ENCODE measurements at places on chromosomes 1 and 21. TPM values are rescaled to one million over a fixed set of nuclear protein-coding genes. Genes with fewer than 3 reads are reported as not detected.
A peak's percentile ranks its signal among the peaks of the same experiment; 100 is the strongest.

- peaks cover 14% of the 10 kb centered on the region for H3K27me3 ChIP-seq
- H3K4me3 ChIP-seq: no peak overlapping the region
- DNase-seq: no peak
- H3K36me3 ChIP-seq: no peaks in the 10 kb centered on the region
- no peak overlapping the region for H3K27ac ChIP-seq
Measured at GRCh38 chr21:39029086-39029755, 154.0 kb downstream of the PSMG1 start.

DNA sequence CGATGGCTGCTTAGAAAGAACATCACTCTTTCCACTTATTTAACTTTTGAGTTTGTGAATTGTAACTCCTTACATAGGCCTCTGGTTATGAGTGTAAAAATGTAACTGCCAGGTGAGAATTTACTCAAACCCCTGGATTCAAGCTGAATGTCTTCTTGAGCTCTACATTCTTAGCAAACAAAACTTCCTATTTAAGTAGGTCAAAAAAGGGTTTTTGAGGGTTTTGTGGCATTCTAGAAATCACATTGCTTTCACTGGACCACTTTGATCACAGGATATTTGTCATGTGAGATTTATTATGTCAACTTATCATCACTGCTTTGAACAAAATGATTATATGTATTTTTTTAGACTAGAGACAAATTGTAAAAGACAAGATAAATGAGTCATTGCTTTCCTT lies 5.7 kb downstream of the IL23R start:
- peak; percentile 71 for DNase-seq
- peaks cover 14% of the 10 kb centered on the region for H3K36me3 ChIP-seq
- peak overlapping the region; percentile 97 for H3K27ac ChIP-seq
- H3K4me1 ChIP-seq: peaks cover 51% of the 10 kb centered on the region

DNA sequence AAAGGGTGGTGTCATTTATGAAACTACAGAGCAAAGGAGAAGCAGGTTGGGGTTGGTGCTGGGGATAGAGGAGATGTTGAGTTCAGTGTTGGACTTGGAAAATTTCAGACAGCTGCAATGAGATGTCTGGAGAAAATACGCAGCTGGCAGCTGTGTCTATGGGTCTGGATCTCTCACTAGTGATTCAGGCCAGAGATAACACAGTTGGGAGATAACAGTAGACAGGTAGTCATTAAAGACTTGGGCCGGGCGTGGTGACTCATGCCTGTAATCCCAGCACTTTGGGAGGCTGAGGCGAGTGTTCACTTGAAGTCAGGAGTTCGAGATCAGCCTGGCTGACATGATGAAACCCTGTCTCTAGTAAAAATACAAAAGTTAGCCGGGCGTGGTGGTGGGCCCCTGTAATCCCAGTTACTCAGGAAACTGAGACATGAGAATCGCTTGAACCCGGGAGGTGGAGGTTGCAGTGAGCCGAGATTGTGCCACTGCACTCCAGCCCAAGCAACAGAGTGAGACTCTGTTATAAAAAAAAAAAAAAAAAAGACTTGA lies 2.5 kb upstream of the TFAP2E start:
- H3K27ac ChIP-seq: no peak overlapping the region
- H3K4me1 ChIP-seq: peaks cover 1% of the 10 kb centered on the region
- H3K36me3 ChIP-seq: peaks cover 3% of the 10 kb centered on the region
- DNase-seq: no peak
- H3K27me3 ChIP-seq: peaks cover 29% of the 10 kb centered on the region
- H3K4me3 ChIP-seq: no peak overlapping the region

GRCh38 chr1:5575396-5575940 lies 416.8 kb downstream of the NPHP4 start:
- no peak overlapping the region for H3K27ac ChIP-seq
- peaks cover 5% of the 10 kb centered on the region for H3K4me1 ChIP-seq
- no peak overlapping the region for H3K4me3 ChIP-seq
- H3K27me3 ChIP-seq: peaks cover 5% of the 10 kb centered on the region

DNA sequence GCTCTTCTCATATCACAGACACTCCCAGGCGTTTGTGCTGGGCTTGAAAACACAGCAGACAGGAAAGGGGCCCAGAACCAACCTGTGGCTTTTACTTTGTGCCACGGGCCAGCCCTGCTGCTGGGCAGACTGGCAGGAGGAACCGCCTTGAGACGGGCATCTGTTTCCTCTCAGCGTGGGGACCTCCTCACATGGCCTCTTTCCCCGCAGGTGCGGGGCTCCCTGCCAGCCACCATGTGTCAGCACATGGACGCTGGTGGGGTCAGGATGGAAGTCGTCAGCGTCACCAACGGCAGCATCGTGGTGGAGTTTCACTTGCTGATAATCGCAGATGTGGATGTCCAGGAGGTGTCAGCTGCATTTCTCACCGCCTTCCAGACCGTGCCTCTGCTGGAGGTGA lies 47.8 kb downstream of the UMODL1 start:
- H3K36me3 ChIP-seq: no peaks in the 10 kb centered on the region
- peaks cover 50% of the 10 kb centered on the region for H3K27me3 ChIP-seq
- H3K4me1 ChIP-seq: peaks cover 26% of the 10 kb centered on the region
- DNase-seq: peak; percentile 68
- peak overlapping the region; percentile 21 for H3K4me3 ChIP-seq

DNA sequence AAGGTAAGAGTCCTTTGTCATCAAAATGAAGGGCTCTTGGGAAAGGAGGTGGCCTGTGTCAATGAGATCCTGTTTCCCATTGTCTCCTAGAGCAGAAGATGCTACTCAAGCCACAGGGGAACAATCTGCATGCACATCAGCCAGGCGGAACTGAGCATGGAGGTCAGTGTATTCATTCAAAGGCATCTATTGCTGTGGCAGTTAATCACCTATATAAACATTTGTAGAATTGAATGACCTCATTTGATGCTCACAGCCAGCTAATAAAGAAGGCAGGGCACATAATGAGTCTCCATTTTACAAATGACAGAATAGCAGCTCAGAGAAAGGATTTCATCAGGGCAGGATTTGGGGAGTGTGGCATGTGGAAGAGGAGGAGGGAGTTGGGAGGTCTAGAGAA lies 5.7 kb upstream of the FYB2 start:
- no peaks in the 10 kb centered on the region for H3K4me1 ChIP-seq
- no peaks in the 10 kb centered on the region for H3K36me3 ChIP-seq
- H3K4me3 ChIP-seq: no peak overlapping the region
- H3K27ac ChIP-seq: no peak overlapping the region

DNA sequence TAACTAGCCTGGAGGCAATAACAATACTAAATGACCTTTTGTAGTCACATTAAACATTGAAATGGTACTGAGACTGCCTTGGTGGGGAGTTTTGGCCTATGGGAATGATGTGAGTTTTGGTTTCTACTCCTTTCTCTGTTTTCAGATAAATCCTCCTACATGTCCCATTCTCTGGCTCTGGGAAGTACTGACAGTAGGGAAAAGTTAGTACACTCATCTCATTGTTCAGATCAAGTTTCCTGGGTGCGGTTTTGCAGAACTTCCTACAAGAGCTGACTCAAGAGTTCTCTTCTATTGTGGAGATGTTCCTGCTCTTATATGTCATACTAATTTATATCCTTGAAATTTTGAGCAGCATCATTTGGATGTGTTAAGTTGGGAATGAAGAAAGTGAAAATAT lies 74.2 kb upstream of the MACF1 start:
- peaks cover 2% of the 10 kb centered on the region for H3K27me3 ChIP-seq
- H3K27ac ChIP-seq: no peak overlapping the region
- no peak for DNase-seq
- no peaks in the 10 kb centered on the region for H3K36me3 ChIP-seq
- no peak overlapping the region for H3K4me3 ChIP-seq

DNA sequence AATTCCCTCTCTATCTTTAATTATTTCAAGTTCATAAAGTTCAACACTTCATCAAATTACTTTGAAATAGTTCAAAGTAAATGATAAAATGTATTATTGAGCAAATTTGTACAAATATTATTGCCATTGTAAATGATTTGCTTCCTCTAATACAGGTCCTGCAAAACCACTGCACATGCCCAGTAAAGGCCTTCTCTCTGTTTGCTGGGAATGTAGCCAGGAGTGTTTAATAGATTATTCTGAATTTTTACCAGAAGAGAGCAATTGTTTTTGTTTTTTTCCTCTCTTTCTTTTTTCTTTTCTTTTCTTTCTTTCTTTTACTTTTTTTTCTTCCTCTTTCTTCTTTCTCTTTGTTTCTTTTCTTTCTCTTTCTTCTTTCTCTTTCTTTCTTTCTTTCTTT lies 486.3 kb downstream of the PTBP2 start:
- DNase-seq: no peak
- no peaks in the 10 kb centered on the region for H3K27me3 ChIP-seq
- H3K27ac ChIP-seq: no peak overlapping the region
- H3K4me3 ChIP-seq: no peak overlapping the region

DNA sequence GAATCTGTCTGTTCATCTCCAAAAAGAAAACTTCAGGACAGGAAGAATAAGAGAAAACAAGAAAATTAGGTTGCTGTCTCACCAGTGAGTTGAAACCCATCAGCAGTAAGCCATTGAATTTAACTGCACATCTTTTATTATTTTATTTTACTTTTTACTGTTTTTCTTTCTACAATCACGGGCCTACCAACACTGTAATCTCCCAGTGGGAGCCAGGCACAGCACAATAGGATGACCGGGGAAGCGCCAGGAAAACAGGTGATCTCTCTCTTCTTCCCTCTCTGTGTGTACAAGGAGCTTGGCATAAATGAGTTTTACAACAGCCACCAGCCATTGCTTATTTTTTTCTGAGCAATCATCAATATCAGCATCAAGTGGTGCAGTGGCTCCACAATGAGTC lies 113.1 kb upstream of the ESRRG start:
- H3K27me3 ChIP-seq: no peaks in the 10 kb centered on the region
- no peaks in the 10 kb centered on the region for H3K36me3 ChIP-seq
- H3K4me1 ChIP-seq: no peaks in the 10 kb centered on the region
- no peak overlapping the region for H3K27ac ChIP-seq
- no peak overlapping the region for H3K4me3 ChIP-seq

- peaks cover 7% of the 10 kb centered on the region for H3K27me3 ChIP-seq
- H3K36me3 ChIP-seq: no peaks in the 10 kb centered on the region
- no peak overlapping the region for H3K27ac ChIP-seq
- H3K4me3 ChIP-seq: no peak overlapping the region
- no peak for DNase-seq
Measured at GRCh38 chr21:32562426-32562825, 22.9 kb downstream of the TCP10L start.

DNA sequence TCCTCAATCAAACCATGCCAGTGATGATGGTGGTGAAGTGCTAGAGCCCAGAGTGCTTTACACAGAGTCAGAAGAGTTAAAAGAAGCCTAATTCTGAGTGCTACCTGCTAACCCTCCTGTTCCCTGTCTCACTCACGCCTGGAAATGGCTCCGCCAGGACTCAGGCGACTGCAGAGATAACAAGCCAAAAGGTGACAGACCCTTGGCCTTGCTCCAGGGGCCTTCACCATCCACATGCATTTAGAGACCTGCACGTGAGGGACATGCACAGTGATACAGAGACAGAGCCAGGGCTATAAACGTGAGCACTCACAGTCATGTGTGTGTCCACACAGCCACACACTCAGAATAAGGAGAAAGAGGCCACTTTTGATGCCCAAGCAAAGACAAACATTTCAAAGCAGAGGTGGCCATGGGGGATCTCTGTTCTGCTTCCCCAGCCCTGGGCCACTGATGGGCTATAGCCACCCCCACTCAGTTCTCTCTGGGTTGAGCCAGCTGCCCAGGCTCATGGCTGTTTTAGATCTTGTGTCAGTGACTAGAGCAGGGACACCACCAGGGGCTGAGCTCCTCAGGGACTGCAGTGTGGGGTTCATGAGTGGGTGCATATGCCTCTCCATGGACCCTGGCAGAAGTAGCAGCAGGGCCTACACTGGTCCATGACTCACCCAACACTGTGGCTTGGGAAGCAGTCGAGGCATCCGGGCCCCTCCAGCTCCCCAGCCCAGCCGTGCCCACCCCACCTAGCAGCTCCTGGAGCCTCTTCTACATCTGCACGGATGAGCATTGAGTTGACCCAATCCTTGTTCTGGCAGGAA lies 117.2 kb downstream of the EPHB2 start:
- no peak for DNase-seq
- no peak overlapping the region for H3K4me3 ChIP-seq
- H3K27me3 ChIP-seq: peaks cover 3% of the 10 kb centered on the region
- no peaks in the 10 kb centered on the region for H3K4me1 ChIP-seq
- no peaks in the 10 kb centered on the region for H3K36me3 ChIP-seq
- no peak overlapping the region for H3K27ac ChIP-seq

DNA sequence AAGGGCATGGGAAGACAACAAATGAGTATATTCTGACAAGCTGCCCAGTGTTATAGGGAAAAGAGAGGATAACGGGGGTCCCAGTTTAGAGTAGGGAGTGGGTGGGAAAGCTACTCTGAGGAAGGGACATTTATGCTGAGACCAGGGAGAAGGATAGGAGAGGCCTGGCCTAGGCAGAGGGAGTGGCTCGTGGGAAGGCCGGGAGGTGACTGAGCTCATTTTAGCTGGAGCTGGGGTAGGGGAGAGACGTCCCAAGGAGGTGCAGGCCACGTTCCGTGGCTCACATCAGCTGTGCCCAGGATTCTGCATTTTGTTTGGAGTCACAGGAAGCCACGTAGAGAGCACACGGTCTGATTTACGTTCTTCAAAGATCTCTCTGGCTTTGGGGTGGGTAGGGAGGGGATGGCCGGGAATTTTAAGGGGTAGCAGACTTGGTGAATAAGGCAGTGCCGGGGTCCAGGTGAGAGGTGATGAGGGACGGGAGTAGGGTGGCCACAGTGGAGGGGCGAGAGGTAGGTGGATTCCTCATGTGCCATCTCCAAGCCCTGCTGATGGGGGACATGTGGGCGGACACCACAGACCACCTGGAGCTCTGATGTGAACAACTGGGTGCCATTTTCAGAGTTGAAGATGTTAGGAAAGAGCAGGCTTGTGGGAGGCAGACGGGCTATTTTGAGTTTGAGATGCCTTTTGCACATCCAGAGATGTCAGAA lies 4.7 kb downstream of the TINAGL1 start:
- H3K4me3 ChIP-seq: no peak overlapping the region
- no peak overlapping the region for H3K27ac ChIP-seq
- H3K4me1 ChIP-seq: peaks cover 3% of the 10 kb centered on the region
- peaks cover 3% of the 10 kb centered on the region for H3K27me3 ChIP-seq
- no peaks in the 10 kb centered on the region for H3K36me3 ChIP-seq

DNA sequence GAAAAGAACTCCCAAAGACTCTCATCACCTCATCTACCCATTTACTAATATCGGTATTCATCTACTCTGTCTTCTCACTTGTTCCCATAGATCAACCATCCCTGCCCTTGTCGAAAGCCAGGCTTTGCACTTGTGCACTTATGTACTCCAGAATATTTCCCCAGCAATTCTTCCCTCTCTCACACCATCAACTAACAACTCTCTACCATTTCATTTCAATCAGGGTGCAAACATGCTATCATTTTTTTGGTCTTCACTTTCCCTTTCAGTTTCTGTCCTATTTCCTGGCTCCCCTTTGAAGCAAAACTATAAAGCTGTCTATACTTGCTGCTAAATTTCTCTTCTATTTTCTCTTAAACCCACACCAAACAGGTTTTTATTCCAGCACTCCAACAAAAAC lies 6.7 kb downstream of the C1orf105 start:
- no peak overlapping the region for H3K4me3 ChIP-seq
- no peaks in the 10 kb centered on the region for H3K27me3 ChIP-seq
- no peaks in the 10 kb centered on the region for H3K36me3 ChIP-seq
- DNase-seq: peak; percentile 62

GRCh38 chr1:200741551-200742207 lies 3.0 kb downstream of the CAMSAP2 start:
- peaks cover 2% of the 10 kb centered on the region for H3K36me3 ChIP-seq
- H3K4me3 ChIP-seq: no peak overlapping the region
- no peak for DNase-seq
- H3K4me1 ChIP-seq: peaks cover 23% of the 10 kb centered on the region
- peaks cover 44% of the 10 kb centered on the region for H3K27me3 ChIP-seq

The CAMTA1 gene
- 69.9 TPM for total RNA-seq

The ZNF644 gene
- total RNA-seq: 57.7 TPM

The SPRR5 gene
- not detected for total RNA-seq

The LDLRAD2 gene
- not detected for total RNA-seq

The GPR3 gene
- 3.3 TPM for total RNA-seq

The PARS2 gene
- total RNA-seq: 7.8 TPM

The RGS8 gene
- not detected for total RNA-seq

The MXRA8 gene
- 0.75 TPM for total RNA-seq

The LCE1E gene
- not detected for total RNA-seq

Data from activated CD4-positive, alpha-beta T cell treated with anti-CD3 and anti-CD28 coated beads, Interleukin-2, amount 10 ng/mL, durations not matched to agents 24 days and 14 days (primary cell).